ENCODE measurements at places on chromosomes 5 and 9.

- no peak for DNase-seq
Observed at GRCh38 chr9:79581388-79581787, 9.6 kb downstream of the TLE4 start.

- DNase-seq = no peak
Observed at GRCh38 chr9:131754846-131755245, 15.0 kb upstream of the RAPGEF1 start.

GRCh38 chr9:81292056-81292805 is 397.1 kb downstream of the TLE1 start:
- DNase-seq = no peak

DNA sequence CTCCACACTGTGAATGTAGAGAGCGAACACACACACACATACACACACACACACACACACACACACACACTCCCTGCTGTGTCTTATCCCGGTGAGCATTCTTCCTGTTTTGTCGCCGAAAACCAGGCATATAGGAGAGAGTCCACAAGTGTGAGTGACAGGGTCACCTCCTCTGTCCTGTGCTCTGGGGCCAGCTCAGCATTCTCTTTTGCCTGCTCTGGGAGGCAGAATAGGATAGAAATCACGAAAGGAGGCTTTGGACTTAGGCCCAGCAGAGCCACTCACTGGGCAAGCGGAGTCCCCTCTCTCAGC is 3.0 kb downstream of the LAMC3 start:
- no peak for DNase-seq

Measured in stimulated activated CD4-positive, alpha-beta T cell treated with anti-CD3 and anti-CD28 coated beads, Interleukin-15, amount 100 ng/mL, for 1 hour (primary cell).